ENCODE measurements at places on chromosomes 12 and 14. TPM values are rescaled to one million over a fixed set of nuclear protein-coding genes. Genes with fewer than 3 reads are reported as not detected.

DNA sequence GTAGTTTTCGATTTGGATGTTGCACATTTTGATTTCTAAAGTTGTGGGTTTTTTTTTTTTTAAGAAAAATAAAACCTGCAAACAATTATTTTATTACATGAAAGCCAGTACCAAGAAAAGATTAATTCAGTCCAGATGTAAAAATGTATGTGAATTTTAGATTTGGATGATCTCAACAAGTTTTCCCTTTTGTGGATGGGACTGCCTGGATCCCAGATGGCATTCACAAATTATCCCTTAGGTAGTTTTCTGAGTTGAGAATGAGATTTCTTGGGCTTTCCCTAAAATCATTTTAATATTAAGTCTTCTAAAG, 2.8 kb downstream of the FRMD6 start:
- peaks cover 4% of the 10 kb centered on the region for H3K4me1 ChIP-seq
- no peaks in the 10 kb centered on the region for H3K36me3 ChIP-seq
- no peak for DNase-seq
- peak overlapping the region; percentile 93 for H3K27ac ChIP-seq
- no peak overlapping the region for H3K4me3 ChIP-seq

GRCh38 chr14:23094666-23095195, at the start of gene ACIN1:
TSS of gene ACIN1 (minus strand) at chr14:23095136. CDS start at chr14:23095112, 24 bp downstream.
- peaks cover 78% of the 10 kb centered on the region for H3K4me1 ChIP-seq
- peaks cover 55% of the 10 kb centered on the region for H3K36me3 ChIP-seq
- H3K4me3 ChIP-seq = peak within 1 kb of the TSS; percentile 93
- H3K27ac ChIP-seq = peak within 1 kb of the TSS; percentile 96

- no peaks in the 10 kb centered on the region for H3K4me1 ChIP-seq
- DNase-seq = no peak
- H3K27ac ChIP-seq = no peak overlapping the region
Observed at GRCh38 chr12:65276916-65277530, 1.5 kb upstream of the MSRB3 start.

Gene ATL1
- total RNA-seq = 5.4 TPM

- no peaks in the 10 kb centered on the region for H3K27me3 ChIP-seq
- no peaks in the 10 kb centered on the region for H3K4me1 ChIP-seq
- DNase-seq = peak; percentile 59
Observed at GRCh38 chr14:66359500-66359899, 126.7 kb upstream of the CCDC196 start.

- no peak overlapping the region for H3K4me3 ChIP-seq
- no peaks in the 10 kb centered on the region for H3K27me3 ChIP-seq
- H3K4me1 ChIP-seq = no peaks in the 10 kb centered on the region
- H3K36me3 ChIP-seq = no peaks in the 10 kb centered on the region
- no peak for DNase-seq
- no peak overlapping the region for H3K27ac ChIP-seq
Observed at GRCh38 chr12:18296909-18297280, 35.6 kb downstream of the PIK3C2G start.

GRCh38 chr14:55430024-55430690, 10.3 kb downstream of the TBPL2 start:
- no peak for DNase-seq
- H3K4me1 ChIP-seq = no peaks in the 10 kb centered on the region
- H3K4me3 ChIP-seq = no peak overlapping the region
- no peak overlapping the region for H3K27ac ChIP-seq

DNA sequence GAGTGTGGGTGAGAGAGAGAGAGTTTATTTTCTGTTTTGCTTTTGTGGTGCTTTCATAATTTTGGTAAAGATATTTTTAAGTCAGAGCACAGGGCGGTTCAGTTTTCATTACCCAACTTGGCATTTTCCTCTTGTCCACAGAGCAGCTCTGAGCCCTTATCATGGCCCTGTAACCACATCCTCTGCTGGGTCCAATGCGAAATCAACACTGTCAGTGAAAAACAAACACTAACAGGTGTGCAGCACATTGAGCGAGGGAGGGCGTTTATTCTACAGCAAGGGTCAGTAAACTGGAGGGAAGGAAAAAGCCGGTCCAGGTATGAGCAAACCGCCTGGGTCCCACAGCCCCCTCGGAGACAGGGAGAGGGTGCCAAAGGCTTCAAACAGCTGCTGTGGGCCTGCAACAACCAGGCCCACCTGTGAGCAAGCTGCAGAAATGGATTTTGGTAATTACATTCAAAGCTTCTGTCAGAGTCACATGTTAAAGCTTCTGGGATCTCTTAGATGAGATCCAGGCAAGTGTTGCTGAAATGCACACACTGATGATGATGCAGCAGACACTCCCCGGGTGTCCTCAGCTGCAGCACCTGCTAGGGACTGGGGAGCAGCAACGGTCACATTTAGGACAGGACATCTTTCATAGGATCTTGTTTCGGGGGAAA, 132.7 kb upstream of the DYRK2 start:
- H3K4me3 ChIP-seq = no peak overlapping the region
- DNase-seq = no peak
- no peaks in the 10 kb centered on the region for H3K27me3 ChIP-seq
- no peaks in the 10 kb centered on the region for H3K4me1 ChIP-seq
- H3K27ac ChIP-seq = no peak overlapping the region

Gene MBIP
- 85.1 TPM for total RNA-seq

- H3K27me3 ChIP-seq = peaks cover 6% of the 10 kb centered on the region
- H3K36me3 ChIP-seq = no peaks in the 10 kb centered on the region
- H3K4me1 ChIP-seq = no peaks in the 10 kb centered on the region
Observed at GRCh38 chr14:54310151-54310850, 86.5 kb upstream of the CDKN3 start.

Gene NINJ2
- 13.0 TPM for total RNA-seq

DNA sequence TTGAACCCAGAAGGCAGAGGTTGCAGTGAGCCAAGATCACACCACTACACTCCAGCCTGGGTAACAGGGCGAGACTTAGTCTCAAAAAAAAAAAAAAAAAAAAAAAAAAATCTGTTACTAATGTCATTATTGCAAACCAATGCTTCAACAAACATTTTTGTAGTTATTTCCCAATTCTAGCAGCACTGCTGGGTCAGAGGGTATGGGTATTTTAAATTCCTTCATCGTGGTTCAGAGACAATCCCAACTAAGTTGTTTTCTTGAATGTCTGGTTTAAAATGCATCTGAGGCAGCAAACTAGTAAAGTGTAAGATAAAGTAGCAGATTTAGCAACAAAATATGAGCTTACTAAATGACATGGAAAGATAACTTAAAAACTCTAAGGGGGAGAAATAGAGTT, 65.6 kb downstream of the FERMT2 start:
- H3K36me3 ChIP-seq = no peaks in the 10 kb centered on the region
- no peaks in the 10 kb centered on the region for H3K4me1 ChIP-seq
- no peak for DNase-seq
- H3K27ac ChIP-seq = no peak overlapping the region

GRCh38 chr12:53232646-53233461, 845 bp upstream of the RARG start:
- H3K4me3 ChIP-seq = peak overlapping the region; percentile 63
- no peak for DNase-seq
- H3K36me3 ChIP-seq = no peaks in the 10 kb centered on the region
- peaks cover 31% of the 10 kb centered on the region for H3K4me1 ChIP-seq
- H3K27ac ChIP-seq = peak overlapping the region; percentile 81

GRCh38 chr12:51432921-51433320, 8.3 kb downstream of the SLC4A8 start:
- H3K4me3 ChIP-seq = no peak overlapping the region
- no peak overlapping the region for H3K27ac ChIP-seq
- no peaks in the 10 kb centered on the region for H3K4me1 ChIP-seq
- no peaks in the 10 kb centered on the region for H3K36me3 ChIP-seq
- no peaks in the 10 kb centered on the region for H3K27me3 ChIP-seq
- no peak for DNase-seq

Gene SCN8A
- 0.29 TPM for total RNA-seq

Gene CD69
- 6.5 TPM for total RNA-seq

Gene ERBB3
- 88.8 TPM for total RNA-seq

GRCh38 chr14:94614802-94615201, 2.6 kb downstream of the SERPINA3 start:
- no peaks in the 10 kb centered on the region for H3K27me3 ChIP-seq
- H3K36me3 ChIP-seq = no peaks in the 10 kb centered on the region
- H3K27ac ChIP-seq = no peak overlapping the region
- no peak overlapping the region for H3K4me3 ChIP-seq

DNA sequence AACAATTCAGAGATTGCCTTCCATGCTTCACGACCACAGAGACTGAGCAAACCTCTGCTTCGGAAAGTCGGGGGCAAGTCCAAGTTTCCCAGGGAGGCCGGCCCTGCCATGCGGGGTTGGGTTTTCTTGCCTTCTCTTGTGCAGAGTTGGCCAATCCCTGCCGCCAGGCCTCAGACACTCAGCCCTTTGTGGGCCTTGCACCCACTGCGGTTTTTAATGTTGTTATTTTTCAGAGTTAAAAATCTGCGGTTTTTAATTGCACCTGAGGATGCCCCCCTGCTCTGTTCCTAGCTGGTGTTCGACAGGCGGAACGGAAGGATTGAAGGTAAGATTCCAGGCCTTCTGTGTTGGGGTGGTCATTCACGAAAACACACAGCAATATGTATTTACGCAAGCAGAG, 108.7 kb downstream of the CALM1 start:
- H3K4me3 ChIP-seq = no peak overlapping the region
- DNase-seq = no peak
- H3K36me3 ChIP-seq = no peaks in the 10 kb centered on the region
- no peak overlapping the region for H3K27ac ChIP-seq
- no peaks in the 10 kb centered on the region for H3K4me1 ChIP-seq

Gene CCND2
- total RNA-seq = 203 TPM

Gene PPP4R3A
- 76.2 TPM for total RNA-seq

DNA sequence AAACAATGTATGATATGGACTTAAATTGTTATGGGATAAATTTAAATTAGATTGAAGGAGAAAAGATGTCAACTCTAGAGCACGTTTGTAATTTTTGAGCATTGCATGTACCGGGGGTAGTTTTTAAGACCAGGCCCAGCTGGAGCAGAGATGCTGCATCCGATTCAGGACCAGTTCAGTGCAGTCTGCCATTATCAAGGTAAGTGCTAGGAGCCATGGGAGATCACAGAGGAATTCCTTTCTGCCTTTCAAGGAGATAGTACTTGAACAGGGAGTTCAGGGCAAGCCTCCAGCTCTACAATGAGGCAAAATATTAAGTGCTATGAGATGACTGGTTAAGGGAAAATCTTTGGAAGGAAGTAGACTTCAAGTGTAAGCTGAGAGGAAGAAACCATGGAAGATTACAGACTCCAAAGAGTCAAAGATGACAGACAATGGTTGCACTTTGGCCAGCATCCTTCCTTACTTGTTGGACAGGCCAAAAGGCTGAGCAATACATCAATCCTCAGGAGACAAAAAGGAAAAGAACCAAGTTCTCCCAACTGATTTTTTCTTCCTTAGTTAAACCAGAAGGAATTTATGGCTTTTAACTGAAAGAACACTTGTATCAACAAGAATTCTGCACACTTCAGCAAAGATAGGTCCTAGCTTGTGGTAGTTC, 113.2 kb upstream of the HIF1A start:
- peaks cover 5% of the 10 kb centered on the region for H3K4me1 ChIP-seq
- H3K4me3 ChIP-seq = no peak overlapping the region
- no peaks in the 10 kb centered on the region for H3K36me3 ChIP-seq
- no peaks in the 10 kb centered on the region for H3K27me3 ChIP-seq
- H3K27ac ChIP-seq = peak overlapping the region; percentile 35
